ENCODE measurements at places on chromosomes 1 and 21.

DNA sequence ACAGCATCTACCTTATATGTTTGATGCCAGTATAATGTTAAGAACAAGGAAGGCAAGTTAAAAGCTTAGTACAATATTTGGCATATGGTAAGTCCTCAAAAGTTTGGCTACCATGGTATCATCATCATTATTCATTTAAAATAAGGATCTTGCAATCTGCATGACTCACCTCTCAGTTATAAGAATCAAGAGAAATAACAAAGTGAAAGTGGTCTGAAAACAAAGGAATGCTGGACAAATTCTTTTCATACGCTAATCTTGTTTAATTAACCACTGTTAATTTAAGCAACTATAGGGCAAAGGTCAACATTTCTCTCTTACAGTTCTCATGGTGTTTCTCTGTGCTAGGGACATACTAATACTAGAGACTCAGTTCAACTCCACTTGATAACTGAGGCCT is 13.0 kb upstream of the CLDN19 start:
- DNase-seq = no peak

DNA sequence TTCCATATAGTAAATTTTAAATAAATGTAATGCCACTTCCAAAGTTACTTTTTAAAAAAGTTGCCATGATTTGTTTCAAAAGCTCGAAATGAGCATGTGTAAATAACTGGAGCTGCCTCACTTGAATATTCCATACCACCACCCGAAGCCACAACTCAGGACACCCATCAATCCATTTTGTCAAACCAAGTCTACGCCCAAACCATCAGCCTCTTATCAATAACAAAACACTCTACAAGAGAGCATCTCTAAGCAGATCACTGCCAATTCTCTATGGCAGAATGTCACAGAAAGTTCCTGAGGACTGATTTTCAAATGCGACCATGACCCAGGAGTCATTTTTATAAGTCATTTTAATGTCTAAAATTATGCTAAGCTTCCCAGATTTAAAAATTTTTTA is 4.5 kb downstream of the HNRNPR start:
- no peak for DNase-seq

DNA sequence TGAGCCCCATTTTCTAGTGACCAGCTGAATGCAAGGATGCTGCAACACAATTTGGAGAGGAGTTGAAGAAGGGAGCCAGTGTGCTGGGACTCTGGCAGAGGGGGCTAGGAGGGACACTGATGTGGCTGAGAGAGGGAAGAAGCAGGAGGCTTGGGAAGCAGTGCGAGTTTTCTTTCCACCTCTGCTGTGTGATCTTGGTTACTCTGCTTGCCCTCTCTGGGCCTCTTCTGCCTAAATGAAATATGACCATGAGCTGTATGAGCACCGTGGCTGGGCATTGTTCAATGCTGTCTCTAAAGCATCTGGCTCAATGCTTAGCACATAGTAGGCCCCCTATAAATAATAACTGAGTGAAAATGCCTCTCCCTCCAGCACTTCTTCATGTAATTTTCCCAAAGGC is 65.3 kb upstream of the PAX7 start:
- no peak for DNase-seq

- peak; percentile 86 for DNase-seq
Observed at GRCh38 chr1:92749024-92749634, 35.8 kb downstream of the EVI5 start.

DNA sequence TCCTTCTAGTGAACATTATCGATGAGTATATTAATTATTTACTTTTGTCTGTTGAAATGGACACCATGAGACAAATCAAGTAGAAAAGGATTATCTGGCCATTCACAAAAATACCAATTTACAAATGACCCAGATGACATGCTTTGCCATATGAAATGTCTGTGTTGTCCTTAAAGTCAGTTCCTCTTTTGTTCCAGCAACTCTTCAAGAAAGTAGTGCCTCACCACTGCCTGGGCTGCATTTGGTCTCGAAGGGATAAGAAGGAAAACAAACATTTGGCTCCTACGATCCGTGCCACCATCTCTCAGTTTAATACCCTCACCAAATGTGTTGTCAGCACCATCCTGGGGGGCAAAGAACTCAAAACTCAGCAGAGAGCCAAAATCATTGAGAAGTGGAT is 79.6 kb downstream of the RGL1 start:
- DNase-seq = no peak

- DNase-seq = no peak
Observed at GRCh38 chr1:235525314-235525713, 21.1 kb upstream of the B3GALNT2 start.

Data from SK-MEL-5 (cell line).